PC-9 (cell line): ENCODE measurements at places on chromosomes 1 and 21. TPM values are rescaled to one million over a fixed set of nuclear protein-coding genes. Genes with fewer than 3 reads are reported as not detected.

DNA sequence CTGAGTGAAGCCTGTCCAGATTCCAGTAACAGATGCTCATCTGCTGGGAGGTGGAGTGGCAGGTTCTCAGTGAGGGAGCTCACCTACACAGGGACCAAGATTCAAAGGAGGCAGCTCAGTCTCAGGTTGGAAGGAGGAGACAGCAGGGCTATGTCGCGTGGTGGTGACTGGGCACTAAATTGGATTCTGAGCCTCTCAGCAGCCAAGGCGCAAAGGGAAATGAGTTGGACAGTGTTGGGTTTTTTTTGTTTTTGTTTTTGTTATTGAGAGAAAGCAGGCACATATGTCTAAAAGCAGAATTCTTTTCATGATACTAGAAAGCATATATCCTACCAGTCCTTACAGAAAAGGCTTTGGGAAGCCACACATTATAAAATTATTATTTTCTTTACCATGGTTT, 26.2 kb downstream of the UMODL1 start:
- DNase-seq, result no peak
- H3K27me3 ChIP-seq, result no peaks in the 10 kb centered on the region
- no peak overlapping the region for H3K4me3 ChIP-seq

GRCh38 chr1:214445831-214446614, 105.4 kb downstream of the PTPN14 start:
- H3K4me1 ChIP-seq, result peaks cover 53% of the 10 kb centered on the region
- DNase-seq, result peak; percentile 73
- H3K27me3 ChIP-seq, result no peaks in the 10 kb centered on the region

Gene GBP2
- total RNA-seq, result 7.0 and 9.6 TPM in 2 replicates

- H3K27me3 ChIP-seq, result no peaks in the 10 kb centered on the region
- no peak overlapping the region for H3K4me3 ChIP-seq
- H3K4me1 ChIP-seq, result no peaks in the 10 kb centered on the region; the same call in 1 of the 2 replicates
- H3K36me3 ChIP-seq, result no peaks in the 10 kb centered on the region
- no peak overlapping the region for H3K27ac ChIP-seq
- DNase-seq, result no peak
These were observed 159.9 kb upstream of the RUNX1 start for GRCh38 chr21:35208810-35209517.

DNA sequence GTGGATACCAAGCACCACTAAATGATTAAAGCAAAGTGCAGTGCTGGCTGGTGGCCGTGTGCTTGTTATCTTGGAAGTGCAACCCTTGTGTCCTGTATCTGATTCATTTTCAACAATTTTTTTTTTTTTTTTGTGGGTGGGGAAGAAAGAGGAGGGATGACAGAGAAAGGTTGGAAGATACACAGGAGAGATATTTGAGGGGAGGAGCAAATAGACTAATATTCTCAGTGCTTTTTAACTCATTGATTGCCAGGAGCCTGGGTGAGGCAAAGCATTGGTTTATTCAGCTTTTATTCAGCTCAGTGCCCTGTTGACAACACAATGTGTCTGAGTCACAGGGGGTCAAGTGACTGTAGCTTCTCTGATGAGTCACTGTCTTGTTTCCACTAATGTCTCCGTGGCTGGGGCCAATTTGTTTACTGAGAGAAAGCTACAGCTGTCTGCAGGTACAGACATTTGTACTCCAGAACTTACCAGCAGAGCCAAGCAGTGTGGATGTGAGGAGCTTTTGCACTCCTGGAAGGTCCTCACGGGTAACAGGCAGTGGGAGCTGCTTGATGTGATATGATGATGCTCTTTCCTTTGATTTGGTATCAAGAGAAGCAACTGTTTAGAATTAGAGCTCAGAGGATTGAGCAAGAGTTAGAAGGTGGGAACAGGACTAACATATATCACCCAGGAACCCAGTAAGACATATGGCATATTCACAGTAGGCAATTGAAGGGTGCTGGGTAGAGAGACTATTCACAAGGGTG, 23.6 kb upstream of the DNM3 start:
- no peaks in the 10 kb centered on the region for H3K36me3 ChIP-seq
- H3K4me3 ChIP-seq, result no peak overlapping the region
- 0 out of 2 replicates have a peak overlapping the region, but pooled peaks have one; percentile 5 for H3K27ac ChIP-seq

- H3K27ac ChIP-seq, result no peak overlapping the region
- H3K4me3 ChIP-seq, result no peak overlapping the region
- H3K36me3 ChIP-seq, result no peaks in the 10 kb centered on the region
- no peaks in the 10 kb centered on the region for H3K4me1 ChIP-seq
These were observed 47.1 kb downstream of the TCP10L start for GRCh38 chr21:32538147-32538792.

Gene KRTAP19-6
- not detected in 2 replicates for total RNA-seq

Gene AXDND1
- total RNA-seq, result 1.8 and 3.4 TPM in 2 replicates

DNA sequence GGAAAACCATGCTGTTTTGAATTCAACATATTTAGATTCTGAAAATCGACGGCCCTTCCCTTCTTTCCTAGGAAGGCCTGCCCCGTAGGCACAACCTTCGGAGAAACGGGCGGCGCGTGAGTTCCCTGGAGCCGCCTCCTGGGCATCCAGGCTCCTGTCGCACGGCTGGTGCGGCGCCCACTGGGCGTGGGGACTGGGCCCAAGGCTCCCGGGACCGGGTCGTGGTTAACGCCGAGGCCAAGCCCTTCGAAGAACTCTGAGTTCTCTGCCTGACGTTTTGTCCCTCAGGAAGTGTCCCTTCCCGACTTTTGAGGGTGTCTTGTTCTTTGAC, 19.2 kb upstream of the TBX15 start:
- no peak overlapping the region for H3K27ac ChIP-seq
- peaks cover 5% of the 10 kb centered on the region for H3K4me1 ChIP-seq
- no peak overlapping the region for H3K4me3 ChIP-seq
- DNase-seq, result no peak
